Germinal center (tissue), 1 donor: ENCODE measurements at places on chromosomes 4 and X.

DNA sequence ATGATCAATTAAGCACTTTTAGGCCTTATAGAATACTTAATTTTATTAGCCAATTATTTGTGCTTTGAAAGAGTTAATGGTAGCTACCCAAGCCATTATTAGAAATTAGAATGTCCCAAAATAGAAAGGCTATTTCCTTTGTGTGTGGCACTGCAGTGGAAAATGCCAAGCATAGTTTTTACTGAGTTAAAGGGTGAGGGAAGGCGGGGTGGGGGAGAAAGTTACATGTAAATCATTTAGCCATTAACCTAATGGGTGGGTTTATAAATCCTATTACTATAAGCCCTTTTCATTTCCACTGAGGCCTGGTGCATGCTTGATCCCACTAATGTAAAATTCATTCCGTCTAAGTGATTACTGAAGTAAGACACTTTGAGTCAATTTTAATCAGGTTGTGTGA lies 105.8 kb downstream of the POLA1 start:
- no peak for DNase-seq

DNA sequence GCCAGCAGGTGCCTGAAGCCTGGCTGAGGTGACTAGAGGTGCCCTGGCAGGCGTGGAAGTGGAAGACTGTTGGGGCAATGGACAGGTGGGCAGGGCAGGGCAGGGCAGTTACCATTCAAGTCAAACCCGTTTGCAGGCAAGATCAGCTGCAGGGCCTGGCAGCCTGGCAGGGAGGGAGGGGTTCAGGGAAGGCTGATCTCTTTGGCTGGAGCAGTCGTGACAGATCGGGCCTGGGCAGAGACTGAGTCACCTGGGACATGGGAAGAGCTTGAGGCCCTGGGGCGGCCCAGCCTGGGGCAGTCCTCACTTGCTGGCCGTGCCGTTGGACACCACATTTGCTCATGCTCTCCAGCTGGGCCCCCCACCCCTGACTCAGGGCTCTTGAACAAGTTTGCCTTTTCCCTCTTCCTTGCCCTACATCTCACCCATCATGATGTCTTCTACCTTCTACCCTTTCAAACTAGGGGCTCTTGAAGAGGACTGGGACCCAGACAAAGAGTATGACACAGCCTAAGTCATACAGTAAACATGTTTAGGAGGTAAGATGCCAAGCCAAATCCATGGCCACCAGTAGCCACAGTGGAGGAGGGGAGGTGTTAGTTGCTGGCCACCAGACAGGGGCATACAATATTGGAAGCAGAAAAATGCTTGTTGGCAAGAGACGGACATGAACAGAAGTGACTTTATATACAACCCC lies 2.0 kb upstream of the ZNF185 start:
- no peak for DNase-seq

DNA sequence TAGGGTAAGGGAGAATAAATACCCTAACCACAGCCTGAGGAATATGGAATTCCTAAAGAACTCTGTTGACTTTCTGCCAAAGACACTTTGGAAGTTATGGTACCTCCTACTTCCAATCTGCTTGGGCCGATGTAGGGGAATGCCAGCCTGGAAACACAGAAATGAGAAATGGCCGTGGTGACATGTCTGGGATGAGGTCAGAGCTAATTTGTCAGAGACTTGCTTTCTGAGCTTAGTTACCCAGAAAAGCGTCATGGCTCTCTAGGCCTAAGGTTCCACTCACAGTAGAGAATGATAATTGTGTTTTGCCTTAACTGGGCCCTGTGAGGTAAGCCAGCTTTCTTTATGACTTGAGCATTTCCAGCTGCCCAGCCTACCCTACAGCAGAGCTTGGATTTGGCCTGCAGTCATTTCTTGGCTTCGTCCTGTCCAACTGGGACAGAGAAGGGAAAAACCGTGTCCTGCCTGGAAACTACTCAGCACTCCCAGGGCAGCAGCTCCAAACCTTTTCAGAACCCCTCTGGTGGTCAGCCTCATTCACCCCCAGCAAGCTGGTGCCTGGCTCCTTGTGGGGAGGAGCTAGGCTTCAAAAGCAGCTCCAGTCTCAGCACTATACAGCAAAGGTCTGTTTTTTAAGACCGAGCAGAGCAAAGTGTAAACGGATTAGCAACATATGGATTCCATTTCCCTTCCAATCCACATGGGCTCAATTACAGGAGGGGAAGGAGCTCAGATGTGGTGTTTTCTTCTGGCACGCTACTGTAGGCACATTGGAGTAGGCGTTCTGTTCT lies 92.3 kb downstream of the RLIM start:
- no peak for DNase-seq

DNA sequence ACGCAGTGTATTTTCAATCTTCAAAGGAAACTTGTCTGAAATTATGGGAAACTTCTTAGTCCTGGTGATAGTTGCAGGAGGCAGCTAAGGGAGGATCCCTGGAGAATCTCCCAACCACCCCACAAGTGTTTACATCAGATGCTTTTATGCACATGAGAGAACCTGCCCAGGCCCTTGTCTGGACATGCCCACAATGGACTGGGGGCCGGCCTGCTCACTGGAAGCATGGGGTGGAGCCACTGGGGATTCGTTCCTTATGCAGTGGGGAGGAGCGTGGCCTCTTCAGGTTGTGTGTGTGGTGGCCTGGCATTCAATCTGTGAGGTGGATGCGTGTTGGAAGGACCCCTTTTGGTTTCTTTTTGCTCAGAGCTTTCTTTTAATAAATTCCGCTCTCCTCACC lies 398.7 kb upstream of the PPP1R2C start:
- DNase-seq: no peak

DNA sequence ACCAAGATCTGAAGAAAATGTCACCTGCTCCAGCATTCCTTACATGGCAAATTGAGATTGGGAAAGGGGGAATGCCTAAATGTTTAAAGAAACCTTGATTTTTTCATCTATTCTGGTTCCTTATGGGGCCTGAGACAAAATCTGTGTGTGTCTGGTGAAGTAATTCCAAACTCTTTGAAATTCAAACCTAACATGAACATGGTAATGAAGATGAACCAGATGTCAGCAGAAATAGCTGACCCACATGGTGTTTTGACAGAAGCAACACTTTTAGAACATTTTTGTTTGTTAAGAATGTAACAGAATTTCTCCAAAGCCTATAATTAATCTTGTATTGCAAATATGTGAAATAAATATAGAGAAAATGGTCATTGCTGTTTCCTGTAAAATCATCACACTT lies 133.0 kb downstream of the PARM1 start:
- no peak for DNase-seq

DNA sequence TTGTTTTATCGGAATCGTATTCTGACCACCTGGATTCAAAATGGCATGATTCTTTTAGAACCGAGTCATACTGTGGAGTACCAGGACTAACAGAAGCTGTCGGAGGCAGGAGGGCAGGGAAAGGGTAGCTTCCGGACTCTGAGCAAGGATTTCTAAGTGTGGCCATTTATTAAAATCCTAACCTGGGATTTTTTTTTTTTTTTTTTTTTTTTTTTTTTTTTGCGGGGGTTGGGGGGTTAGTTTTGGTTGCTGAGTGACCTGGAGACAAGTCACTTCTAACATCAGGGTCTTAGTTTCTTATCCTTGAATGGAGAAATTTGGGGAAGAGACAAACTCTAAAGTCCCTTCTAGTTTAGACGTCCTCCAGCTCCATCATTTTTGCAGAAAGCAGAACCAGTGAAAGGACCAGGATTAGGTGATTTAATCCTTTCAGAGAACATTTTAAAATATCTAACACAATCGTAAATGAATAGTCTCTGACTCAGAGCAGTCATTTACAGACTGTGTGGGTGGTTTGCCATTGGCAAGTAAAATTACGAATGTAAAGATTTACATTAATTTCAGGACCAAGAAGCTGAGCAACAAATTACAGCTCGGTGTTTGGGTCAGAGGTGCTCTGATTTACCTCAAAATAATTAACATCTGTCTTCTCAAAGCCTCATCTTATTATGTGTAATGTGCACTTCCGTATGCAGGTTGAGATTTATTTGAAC lies 7.3 kb downstream of the SLC25A5 start:
- no peak for DNase-seq

- DNase-seq: no peak
These were observed 147.3 kb downstream of the GRIA3 start for GRCh38 chrX:123331349-123331748.

GRCh38 chr4:98939438-98939837 lies 10.5 kb upstream of the EIF4E start:
- DNase-seq: no peak

DNA sequence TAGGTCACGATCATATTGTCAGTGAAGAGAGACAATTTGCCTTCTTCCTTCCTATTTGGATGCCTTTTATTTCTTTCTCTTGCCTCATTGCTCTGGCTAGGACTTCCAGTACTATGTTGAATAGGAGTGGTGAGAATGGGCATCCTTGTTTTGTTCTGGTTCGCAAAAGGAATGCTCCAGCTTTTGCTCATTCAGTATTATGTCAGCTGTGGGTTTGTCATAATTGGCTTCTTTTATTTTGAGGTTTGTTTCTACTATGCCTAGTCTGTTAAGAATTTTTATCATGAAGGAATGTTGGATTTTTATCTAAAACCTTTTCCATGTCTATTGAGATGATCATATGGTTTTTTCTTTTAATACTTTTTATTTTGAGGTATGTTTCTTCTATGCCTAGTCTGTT lies 152.3 kb upstream of the MAD2L1 start:
- no peak for DNase-seq

GRCh38 chrX:45068569-45068968 lies 132.1 kb downstream of the DIPK2B start:
- DNase-seq: no peak

DNA sequence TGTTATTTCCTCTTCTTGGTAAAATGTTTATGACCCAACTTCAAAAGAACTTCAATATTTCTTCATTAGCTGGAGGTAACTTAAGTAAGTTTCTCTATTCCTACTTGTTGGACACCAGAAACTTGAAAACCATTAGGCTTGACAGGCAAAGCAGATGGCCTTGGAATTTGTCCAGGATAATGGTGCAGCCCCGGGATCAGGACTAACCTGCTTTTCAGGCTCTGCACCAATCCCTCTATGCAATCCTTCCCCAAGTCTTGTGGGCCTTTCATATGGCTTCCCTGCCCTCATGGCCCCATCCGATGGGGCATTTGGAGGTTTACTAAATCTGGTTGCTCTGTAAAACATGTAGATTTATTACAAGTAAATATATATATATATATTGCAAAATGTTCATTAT lies 68.5 kb downstream of the SPINK2 start:
- DNase-seq: no peak

DNA sequence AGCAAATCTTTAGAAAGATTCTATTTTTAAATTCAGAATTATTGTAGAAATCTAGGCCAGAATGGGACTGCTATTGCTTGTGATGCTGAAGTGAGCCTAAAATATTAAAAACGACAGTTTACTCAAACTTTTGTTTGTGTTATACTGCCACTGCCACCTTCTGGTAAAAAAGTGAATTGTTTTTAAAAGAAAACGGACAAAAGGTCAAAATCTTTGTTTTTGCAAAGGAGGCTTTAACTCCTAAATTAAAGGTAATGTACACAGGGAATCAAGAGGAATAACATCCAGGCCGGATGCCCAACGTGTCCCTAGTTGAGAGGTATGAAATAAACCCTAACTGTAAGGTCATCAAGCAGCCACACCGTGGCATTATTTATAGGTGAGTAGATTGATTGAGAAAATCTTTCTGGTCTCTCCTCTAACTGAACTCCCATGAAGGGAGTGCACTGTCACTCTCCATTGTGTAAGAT lies 338.3 kb upstream of the GALNT7 start:
- DNase-seq: no peak

DNA sequence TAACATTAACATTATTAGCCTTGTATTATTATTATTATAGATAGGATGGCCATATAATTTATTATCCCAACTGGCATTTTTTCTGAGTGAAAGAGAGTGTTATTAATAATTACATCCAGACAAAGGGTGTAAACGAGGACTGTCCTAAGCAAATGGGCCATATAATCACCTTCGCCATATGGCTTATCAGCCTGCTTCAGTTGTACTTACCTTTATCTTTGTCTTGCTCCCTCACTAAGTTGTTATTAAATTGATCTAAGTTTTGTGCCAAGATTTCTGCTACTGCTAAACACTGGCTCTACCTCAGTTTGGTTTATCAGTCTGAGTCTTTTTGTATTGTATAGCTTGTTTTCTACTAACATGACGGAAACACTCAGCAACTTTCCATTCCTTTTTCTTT lies 76.9 kb downstream of the STIM2 start:
- no peak for DNase-seq

GRCh38 chr4:105196523-105197145 lies 50.0 kb downstream of the TET2 start:
- DNase-seq: peak; percentile 5

- no peak for DNase-seq
These were observed 2705.8 kb downstream of the PCDH7 start for GRCh38 chr4:33425936-33426335.

- DNase-seq: no peak
These were observed 766.1 kb downstream of the KCTD8 start for GRCh38 chr4:43682551-43682950.

DNA sequence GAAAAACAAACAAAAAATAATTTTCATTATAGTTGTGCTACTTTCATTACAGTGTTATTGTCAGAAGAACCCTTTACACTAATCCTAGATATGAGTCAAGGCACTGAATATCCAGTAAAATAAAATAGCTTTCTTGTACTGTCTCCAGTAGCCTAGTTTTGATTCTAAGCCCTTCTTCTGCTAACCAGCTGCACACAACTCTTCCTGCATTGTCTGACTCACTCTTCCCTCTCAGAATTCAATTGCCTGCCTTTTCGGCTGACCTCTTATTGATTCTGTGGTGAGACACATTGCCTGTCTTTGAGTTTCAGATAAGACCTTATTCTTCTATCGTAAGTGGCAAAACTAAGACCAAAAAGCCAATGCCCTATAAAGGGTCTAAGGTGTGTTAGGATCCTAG lies 26.7 kb upstream of the PCDH18 start:
- no peak for DNase-seq

DNA sequence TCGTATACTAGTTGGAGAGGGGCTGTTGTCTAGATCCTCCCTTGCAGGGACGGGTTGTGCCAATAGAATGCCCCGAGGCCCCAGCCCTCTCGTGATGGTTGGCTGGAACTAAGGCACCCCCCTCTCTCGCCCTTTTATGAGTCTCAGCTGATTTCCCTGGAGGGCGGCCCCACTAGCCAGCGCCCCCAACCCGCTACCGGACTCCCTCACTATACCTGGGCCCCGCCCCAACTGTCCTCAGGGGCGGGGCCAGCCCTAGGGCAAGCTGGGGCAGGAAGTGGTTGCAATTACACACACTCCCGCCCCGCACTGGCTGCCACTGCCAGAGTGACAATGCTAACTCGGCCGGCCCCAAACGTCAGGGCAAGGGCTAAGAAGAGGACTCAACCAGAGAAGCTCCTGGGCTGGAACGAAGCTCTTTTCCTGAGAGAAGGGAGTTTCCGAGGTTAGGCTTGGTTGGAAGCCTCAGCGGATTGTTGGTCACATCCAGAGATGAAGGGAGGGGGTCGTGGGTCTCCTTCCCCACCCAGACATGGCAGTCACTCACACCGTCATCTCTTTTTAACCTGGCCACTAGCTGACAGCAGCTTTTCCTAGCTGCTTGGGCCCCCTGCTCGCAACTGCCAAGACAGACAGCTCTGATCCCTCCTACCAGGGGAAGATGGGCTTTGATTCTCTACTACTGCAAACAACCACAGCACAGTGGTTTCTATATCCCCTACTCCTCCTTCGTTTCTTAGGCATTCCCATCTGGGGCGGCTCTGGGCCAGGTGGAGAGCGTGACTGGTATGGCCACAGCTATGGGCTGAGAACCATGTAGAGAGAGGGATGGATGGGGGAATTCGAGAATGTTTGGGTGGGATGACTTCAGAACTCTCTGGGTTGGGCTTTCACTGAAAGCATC lies 21.0 kb upstream of the BCORL1 start:
- peak; percentile 78 for DNase-seq

- no peak for DNase-seq
These were observed 37.2 kb upstream of the ARX start for GRCh38 chrX:25052798-25053534.

- DNase-seq: no peak
These were observed 151.8 kb downstream of the LHFPL1 start for GRCh38 chrX:112527903-112528302.
